Psoas muscle (tissue), 8 donors: ENCODE measurements at places on chromosomes 2 and 18.

DNA sequence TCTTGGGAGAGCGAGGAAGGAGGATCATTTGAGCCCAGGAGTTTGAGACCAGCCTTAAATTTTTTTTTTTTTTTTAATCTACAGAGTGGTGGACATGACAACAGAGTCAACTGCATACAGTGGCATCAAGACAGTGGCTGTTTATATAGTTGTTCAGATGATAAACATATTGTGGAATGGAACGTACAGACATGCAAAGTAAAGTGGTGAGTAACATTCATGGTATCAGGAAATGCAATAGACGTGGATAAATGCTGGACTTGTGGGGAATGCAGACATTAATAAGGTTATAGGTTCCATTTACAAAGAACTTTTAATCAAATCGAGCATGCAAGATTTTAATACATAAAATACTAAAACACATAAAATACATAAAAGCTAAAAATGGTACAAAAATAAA lies 11.9 kb downstream of the WDR43 start:
- no peak for DNase-seq

GRCh38 chr18:76967721-76968472 lies 145.5 kb downstream of the ZNF236 start:
- DNase-seq: no peak

DNA sequence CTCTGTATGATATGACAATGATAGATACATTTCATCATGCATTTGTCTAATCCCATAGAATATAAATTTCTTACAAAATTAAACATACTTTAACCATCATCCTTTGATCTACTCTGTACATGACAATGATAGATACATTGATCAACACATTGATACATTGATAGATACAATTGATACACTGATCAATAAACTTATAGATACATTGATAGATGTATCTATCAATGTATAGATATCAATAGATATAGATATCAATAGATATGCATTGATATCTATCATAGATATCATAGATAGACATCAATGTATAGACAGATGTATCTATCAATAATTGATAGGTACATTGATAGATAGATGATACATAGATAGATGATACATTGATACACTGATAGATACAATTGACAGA lies 105.4 kb downstream of the DYM start:
- DNase-seq: no peak

- DNase-seq: no peak
These were observed 1.0 kb downstream of the IMPACT start for GRCh38 chr18:24427484-24427883.

DNA sequence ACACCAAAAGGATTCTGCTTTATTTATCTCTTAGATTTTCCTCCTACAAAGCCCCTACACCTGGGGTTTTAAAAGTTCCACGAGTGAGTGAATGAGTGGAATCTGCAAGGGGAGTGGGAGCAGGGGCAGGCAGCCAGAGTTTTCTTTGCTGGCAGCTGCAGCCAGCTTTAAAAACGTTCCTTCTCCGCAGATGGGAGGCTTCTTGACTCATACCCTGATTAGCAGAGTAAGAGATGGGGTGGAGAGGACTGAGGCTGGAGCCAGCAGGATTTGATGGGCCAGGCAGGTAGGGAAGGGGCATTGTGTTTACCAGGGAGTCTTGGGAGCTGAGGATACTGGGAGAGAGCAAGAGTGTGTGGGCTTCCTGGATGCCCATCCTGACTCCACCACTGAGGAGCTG lies 99.6 kb upstream of the TNP1 start:
- no peak for DNase-seq

GRCh38 chr2:240836781-240837467 lies 16.9 kb upstream of the KIF1A start:
- DNase-seq: peak; percentile 69

GRCh38 chr2:225456619-225457260 lies 57.2 kb downstream of the NYAP2 start:
- no peak for DNase-seq

DNA sequence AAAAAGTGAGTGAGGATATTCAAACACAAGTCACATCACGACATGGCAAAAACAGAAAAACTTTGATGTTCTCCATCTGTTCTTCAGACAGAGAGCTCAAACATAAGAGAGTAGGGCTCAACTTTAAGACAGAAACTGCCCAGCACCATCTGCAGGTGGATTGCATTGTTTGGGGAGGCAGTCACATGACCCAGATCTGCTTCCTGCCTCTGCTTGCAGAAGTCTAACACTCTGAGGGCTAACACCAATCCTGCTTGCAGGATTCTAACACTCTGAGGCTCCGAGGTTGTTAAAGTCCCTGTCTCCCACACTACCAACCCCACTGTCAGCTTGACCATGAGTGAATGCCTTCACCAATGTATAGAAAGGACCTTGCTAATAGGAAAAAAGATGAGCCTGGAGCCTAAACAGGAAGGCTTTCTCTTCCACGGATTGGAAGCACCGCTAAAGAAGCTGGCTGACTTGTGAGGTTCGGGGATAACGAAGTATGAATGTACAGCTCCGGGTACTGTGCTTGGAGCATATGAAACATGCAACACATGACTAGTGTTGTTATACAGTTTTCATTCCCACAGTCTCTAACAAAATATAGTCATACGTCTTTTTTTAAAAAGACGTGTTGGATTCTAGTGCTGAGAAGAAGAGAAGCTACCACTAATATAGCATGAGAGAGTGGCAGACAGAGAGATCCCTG lies 176.6 kb upstream of the CREB1 start:
- no peak for DNase-seq

GRCh38 chr2:96873651-96874096 lies 3.8 kb upstream of the SEMA4C start:
- DNase-seq: peak; percentile 68

DNA sequence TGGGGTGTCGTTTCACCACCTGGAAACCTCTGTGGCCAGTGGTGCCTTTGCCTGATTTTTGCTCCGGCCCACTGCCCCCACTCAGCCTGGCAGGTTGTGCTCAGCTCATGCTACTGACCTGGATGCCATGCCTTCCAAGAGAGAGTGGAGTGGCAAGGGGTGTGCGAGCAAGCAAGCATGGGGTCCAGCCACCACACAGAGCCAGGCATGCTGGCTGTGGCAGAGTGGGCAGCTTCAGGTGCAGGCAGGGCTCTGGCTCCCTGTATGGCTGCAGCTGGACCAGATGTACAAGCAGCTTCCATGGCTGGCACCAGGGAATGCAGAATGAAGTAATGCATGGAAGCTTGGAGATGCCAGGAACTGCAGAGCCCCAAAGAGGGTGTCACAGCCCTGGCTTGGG lies 620.5 kb upstream of the SETBP1 start:
- DNase-seq: no peak

GRCh38 chr2:60094450-60094929 lies 459.0 kb downstream of the BCL11A start:
- no peak for DNase-seq

GRCh38 chr2:205283736-205284270 lies 398.5 kb upstream of the NRP2 start:
- no peak for DNase-seq

DNA sequence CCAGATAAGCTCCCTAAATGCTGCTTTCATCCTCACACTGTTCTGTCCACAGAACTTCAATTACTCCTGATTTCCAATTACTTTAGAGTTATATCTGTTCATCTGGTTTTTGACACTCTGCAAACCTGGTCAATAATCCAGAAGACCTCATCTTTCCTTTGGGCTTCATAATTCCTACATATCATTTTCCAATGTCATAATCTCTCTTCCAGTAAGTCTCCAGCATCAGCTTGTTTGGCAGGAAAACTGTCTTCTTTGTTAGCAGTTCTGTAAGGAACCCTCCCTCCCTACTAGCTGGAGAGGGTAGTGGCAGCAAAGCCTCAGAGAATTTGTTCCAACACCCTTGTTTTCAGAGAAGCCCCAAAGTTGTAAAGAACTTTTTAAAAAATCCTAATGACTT lies 11.9 kb upstream of the SLC14A1 start:
- no peak for DNase-seq

DNA sequence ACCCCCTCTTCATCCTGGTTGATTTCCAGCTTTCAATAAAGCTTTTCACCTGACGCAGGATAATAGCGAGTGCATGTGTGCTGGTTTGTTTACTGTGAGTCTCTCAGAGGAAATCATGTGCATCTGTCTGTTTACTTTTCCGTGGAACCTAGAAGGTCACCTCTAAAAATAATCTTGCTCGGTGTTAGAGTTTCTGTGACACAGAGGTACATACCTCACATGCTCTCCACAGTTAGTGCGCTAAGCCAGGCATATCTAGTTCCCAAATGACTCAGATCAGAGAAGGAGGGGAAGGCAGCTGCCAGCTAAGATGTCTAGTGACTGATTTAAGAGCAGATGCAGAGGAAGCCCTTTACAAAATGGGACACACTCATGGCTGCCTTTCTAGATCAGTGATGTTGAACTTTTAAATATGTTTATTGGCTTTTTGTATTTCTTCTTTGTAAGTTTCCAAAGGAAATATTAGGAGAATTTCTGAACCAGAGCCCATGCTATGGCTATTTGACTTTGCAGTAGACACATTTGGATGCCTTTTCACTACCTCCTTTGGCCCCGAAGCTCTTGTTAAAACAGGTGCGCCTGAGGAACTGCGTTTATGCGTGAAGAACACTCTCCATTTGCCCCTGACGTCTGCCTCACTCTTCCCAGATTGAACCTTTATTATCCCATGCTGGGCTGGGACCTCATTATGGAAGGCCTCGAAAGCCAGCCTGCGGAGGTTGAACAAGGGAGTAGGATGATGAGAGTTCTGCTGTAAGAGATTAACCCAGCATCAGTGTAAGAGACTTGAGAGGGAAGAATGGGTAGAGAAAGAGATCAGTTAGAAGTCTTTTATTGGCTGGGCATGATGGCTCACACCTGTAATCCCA lies 145.6 kb downstream of the FAM161A start:
- no peak for DNase-seq

- no peak for DNase-seq
These were observed 294.2 kb downstream of the DYSF start for GRCh38 chr2:71747559-71747958.

DNA sequence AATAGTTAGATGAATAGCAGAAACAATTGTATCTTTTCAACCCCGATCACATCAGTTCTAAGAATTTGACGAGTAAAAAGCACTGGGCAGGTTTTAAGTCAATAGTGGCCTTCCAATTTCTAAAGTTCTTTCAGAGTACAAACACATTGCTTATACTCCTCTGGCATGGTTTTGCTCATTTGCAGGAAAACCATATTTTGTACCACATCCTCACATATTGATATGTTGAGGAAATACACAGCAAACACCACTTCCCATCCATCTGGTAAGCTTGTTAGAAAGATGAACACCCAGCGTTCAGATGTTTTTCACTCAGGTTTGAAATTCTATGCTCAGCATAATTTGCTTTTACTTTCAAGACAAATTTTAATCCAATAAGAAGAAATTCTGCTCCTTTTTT lies 344.6 kb upstream of the ACVR2A start:
- DNase-seq: no peak

DNA sequence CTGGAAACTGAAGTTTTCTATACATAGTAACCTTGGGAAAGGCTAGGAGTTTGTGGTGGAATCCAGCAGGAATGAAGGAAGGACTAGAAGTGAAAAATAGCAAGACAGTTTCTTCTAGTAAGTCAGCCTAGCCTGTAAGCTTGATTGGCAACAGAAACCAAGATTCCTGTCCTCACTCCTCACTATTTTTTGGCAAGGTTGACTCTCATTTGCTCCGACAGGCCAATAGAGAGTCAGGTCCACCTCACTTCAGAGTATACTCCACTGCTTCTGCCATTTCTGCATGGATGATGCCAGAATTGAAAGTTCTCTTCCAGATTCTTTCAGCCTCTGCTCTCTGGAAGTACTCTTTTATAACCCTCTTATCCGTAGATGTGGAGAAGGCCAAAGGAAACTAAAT lies 352.4 kb downstream of the ZNF516 start:
- no peak for DNase-seq

GRCh38 chr2:137047369-137047768 lies 282.0 kb downstream of the THSD7B start:
- DNase-seq: no peak

GRCh38 chr18:69787825-69788547 lies 159.7 kb downstream of the CD226 start:
- no peak for DNase-seq

DNA sequence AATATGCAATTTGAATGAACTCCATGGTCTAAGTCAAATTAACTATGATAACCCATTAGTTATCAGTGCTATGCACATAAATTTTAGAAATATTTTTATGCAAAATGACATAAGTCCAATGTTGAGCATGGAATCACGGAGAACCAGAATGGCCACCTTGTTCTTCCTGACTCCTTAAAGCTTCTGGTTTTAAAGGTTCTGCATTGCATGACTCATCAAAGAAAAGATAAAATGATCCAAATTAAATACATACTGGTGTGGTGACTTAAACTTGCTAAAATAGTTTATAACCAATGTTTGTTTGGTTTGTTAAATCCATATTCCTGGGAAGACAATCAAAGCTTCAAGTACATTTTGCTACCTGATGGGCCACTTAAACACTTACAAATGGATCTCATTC lies 1146.9 kb upstream of the NRXN1 start:
- no peak for DNase-seq

DNA sequence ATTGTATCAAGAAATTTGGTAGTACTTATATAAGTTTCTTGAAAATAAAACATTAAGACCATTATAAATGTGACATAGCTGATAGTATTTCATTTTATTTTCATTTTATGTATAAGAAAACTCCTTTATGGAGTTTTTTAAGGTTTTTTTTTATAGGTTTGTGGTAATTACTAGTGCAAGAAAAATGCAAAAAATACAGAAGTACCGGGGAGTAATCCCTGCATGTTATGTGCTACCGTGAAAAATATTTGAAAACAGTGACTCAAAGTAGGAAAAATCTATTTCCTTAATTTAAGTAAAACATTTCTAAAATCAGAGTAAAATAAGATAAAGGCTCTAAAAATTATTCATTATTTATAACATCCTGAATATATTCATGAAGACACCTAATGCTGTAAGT lies 21.6 kb downstream of the ZSWIM2 start:
- no peak for DNase-seq

DNA sequence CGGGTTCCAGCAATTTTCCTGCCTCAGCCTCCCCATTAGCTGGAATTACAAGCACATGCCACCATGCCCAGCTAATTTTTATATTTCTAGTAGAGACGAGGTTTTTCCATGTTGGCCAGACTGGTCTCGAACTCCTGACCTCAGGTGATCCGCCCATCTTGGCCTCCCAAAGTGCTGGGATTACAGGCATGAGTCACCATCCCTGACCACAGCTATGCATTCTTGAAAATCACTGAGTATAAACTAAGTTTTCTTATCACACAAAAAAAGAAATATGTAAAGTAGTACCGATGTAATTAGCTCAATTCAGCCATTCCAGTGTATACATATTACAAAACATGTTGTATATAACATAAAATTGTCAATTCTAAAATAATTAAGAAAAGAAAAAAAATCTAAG lies 232.7 kb downstream of the MBD2 start:
- DNase-seq: no peak
